ENCODE measurements at places on chromosomes 6 and 20.

DNA sequence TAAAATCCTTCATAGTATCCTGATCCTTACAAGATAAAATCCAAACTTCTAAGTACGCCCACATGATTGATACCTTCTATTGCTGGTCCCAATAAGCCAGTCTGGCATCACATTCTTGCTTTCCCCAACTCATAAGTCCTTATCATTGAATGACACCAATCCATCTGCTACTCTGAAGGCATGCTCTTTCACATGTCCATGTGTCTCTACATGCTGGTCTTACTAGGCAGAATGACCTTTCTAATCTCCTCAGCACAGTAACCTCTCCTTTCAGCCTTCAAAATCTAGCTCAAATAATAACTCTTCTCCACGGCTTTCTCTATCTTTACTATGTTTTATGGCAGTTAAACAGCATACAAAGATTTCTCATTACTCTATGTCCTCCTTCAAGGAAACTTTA is 71.1 kb downstream of the ASCC3 start:
- no peak for DNase-seq

- DNase-seq: no peak
Measured at GRCh38 chr20:44768256-44768655, 22.6 kb downstream of the KCNK15 start.

DNA sequence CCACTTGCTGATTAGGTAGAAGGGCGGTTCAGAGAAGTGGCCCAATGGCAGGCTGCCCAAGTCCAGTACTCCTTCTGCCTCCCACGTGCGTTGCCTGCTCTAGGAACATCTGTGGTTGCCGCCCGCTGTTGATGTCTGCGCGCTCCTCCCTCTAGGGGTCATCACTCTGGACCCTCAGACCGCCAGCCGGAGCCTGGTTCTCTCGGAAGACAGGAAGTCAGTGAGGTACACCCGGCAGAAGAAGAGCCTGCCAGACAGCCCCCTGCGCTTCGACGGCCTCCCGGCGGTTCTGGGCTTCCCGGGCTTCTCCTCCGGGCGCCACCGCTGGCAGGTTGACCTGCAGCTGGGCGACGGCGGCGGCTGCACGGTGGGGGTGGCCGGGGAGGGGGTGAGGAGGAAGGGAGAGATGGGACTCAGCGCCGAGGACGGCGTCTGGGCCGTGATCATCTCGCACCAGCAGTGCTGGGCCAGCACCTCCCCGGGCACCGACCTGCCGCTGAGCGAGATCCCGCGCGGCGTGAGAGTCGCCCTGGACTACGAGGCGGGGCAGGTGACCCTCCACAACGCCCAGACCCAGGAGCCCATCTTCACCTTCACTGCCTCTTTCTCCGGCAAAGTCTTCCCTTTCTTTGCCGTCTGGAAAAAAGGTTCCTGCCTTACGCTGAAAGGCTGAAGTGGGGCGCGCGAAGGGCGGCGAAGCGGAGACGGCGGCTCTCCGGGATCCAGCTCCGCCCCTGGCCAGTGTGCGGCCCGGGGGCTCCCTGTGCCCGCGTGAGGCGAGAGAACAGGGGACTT is 8.5 kb downstream of the TRIM15 start:
- DNase-seq: no peak

DNA sequence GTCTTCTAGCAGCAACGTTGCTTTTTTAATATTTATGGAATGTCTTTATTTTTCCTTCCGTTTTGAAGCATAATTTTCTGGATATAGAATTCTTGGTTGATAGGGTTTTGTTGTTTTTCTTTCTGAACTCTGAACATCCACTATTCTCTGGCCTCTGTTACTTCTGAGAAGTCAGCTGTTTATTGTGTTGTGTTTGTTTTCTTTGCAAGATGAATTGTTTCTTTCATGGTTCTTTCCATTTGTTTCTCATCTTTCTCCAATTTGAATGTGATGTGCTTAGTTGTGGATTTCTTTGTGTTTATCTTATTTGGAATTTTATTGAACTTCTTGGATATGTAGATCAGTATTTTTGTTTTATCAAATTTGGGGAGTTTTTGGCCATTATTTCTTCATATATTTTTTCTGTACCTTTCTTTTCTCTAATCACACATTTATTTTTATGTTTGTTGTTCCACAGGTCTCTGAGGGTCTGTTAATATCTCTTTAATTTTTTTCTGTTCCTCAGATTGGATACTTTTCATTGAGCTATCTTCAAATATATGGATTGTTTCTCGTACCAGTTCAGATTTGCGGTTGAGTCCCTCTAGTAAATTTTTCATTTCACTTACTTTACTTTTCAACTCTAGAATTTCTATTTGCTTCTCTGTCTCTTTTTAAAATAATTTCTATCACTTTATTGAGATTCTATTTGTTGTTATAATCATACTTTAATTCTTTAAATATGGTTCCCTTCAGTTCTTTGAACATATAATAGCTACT is 18.0 kb downstream of the HIVEP1 start:
- no peak for DNase-seq

DNA sequence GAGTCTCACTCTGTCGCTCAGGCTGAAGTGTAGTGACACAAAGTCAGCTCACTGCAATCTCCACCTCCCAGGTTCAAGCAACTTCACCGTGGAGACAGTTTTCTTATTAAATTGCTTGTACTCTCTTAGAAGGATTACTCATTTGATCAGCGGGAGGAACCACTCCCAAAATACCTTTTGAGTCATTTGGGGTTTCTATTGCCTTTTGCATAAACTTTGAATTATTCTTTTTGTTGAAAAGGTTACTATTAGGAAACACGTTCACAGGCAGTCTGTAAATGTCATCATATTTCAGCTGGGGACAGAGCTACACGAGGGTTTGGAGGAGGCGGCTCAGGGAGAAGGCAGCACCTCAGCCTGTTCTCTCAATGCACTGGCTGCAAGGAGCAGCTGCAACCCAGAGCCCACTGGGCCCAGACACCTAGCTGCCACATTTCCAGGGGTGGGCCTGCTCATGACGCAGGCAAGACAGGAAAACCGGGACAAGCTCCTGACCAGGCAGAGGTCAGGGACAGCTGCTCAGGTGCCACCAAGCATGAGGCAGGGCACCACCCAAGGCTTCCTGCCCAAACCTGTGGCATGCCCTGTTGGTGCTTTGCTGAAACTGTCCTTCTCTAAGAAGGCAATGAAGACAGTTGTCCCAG is 205.9 kb downstream of the BMP7 start:
- DNase-seq: no peak

- no peak for DNase-seq
Measured at GRCh38 chr6:136647363-136647852, 97.2 kb upstream of the MAP7 start.

DNA sequence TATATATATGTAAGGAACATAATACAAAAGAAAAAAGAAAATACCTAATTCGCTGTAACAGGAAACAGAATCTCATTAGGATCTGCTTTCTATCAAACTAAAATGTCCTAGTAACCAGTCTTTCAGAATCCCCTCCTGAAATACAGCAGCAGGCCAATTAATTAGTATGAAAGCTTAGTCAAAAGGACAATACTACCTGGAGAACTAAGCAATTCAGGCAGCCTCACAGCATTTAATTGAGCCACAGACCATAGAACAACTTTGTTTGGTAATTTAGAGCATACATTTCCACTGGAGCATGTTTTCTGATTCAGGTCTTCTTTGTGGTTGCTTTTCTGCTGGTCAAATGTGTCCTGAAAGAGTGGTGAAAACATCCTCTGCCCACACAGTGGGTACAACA is 516.0 kb downstream of the LMBRD1 start:
- DNase-seq: no peak

GRCh38 chr6:111618407-111618806 is 12.7 kb upstream of the TRAF3IP2 start:
- DNase-seq: no peak

GRCh38 chr6:9520417-9521151 is 894.3 kb downstream of the TFAP2A start:
- no peak for DNase-seq

DNA sequence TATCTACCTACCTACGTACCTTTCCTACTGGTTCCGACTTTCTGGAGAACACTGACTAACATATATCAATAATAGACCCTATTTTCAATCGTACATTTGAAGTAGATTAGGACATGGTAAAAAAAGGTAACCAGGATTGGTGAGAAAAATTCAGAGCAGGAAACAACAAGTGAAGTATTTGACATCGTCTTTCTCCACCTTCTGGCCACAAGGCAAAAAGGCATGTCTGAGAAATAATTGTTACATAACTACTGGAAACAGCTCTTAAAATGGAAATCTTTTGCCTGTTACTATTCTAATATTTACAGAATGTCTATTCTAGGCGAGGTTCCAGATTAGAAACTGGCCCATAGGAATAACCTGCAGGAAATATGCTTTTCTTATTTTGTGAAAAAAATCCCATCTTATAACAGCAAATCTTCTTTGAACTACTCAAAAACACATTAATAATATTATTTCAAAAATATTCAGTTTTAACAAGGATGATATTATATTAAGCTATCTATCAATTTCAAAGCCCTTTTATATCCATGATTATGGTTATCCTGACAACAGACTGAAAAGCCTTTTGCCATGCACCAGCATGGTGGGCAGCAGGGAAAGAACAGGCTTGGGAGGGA is 80.8 kb downstream of the RCAN2 start:
- peak; percentile 0 for DNase-seq

GRCh38 chr20:49729780-49730179 is 16.1 kb upstream of the B4GALT5 start:
- no peak for DNase-seq

GRCh38 chr6:27096834-27097511 is 150.5 kb upstream of the PRSS16 start:
- no peak for DNase-seq

GRCh38 chr20:58043236-58044140 is 185.0 kb downstream of the ANKRD60 start:
- DNase-seq: no peak

GRCh38 chr6:90583179-90583835 is 3.6 kb downstream of the MAP3K7 start:
- DNase-seq: no peak

GRCh38 chr6:126724821-126725220 is 384.9 kb downstream of the CENPW start:
- DNase-seq: no peak

- no peak for DNase-seq
Measured at GRCh38 chr20:59439243-59439642, 138.8 kb downstream of the EDN3 start.

DNA sequence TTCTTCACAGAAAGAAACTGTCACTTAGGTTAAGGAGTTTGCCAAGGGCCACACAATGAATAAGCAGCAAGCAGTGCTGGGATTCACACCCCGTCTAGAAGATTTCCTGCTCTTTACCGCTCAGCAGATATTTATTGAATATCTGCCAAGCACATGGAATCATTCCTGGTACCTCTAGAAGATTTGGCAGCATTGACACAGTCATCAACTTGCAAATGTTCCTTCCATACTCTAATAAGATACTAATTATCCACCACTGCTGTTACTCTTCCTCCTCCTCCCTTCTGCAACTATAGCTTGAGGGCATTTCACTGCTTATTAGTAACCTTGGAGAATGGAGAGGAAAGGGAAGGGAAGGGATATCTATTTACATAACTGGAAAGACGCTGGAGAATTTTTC is 13.0 kb downstream of the MOXD1 start:
- DNase-seq: no peak

GRCh38 chr20:4711511-4711910 is 10.2 kb upstream of the PRND start:
- no peak for DNase-seq

DNA sequence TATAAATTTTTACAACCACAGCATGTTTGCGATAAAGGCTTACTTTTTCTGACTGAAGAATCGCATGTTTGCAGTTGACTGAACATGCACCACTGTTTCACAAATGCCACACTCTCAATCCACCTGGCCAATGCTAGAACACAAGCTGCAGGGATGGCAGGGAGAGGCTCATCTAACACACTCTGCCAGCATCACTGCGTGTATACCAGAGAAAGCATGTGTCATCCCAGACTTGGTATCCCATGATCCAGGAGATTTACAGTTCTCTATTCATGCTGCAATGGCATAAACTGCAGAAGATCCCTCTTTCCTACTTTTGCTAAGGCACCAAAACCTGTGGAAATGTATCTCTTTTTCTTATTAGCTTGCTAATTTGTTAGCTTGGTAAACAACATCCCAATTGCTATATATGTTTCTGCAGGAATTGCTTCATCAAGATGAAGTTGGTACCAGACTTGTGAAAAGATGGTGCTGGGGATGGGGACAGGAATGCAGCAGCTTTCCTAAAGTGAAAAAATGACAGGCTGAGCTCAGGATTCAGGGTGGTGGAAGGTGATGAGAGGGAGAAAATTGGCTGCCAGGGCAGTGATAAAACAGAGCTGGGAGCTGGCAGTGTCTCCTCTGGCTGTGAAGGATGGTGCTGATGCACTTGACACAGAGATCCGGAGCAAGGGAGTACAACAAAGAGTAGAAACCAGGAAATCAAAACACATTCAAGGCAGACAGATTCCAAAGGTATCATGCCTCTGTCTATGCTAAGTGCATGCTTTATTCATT is 186.9 kb downstream of the HIVEP2 start:
- no peak for DNase-seq

GRCh38 chr6:118893064-118893806 is 717 bp upstream of the ASF1A start:
- peak; percentile 70 for DNase-seq

DNA sequence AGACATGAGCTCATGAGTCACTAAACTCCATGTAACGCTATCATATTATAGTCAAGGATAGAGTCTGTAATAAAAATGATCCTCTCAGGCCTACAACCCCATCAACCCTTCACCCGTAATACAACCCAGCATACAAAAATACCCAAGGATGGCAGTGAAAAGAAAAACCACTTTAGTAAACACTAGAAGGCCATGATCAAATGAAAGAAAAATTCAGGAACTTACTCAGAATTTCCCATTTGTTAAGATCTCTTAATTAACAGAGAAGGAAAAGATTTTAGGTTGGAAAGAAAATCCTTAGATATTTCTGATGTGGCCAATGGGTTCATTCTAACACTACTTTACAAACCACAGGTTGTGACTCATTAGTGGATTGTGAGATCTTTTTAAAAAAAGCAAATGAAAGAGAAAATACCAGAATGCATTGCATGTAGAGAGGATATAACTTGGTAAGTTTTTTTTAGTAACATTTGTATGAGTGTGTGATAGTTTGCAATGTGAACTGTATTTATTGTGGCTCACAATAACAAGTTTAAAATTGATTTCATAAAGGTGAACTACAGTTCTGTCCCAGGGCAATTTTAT is 8.0 kb upstream of the UBE2J1 start:
- DNase-seq: no peak

GRCh38 chr6:12560315-12560714 is 156.3 kb upstream of the PHACTR1 start:
- no peak for DNase-seq

DNA sequence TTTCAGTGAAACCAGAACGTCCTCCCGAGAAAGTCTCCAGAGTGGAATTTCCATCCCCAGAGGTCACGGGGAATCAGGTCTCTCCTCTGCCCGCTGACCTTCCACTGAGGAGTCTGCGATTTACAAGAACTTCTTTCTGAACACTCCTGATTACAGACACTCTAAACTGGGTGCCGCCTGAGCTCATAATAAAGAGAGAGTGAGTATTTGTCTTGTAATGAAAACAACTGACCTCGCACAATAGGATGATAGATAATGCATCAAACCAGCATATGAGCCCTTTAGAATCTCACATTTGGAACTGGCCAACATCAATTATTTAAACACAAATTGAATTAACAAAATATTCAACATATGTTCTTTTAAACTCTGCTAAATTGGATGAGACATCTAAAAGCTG is 47.5 kb downstream of the DLL1 start:
- DNase-seq: no peak

Measured in NCI-H2107 (cell line).